ENCODE measurements at places on chromosomes 6 and 20. TPM values are rescaled to one million over a fixed set of nuclear protein-coding genes. Genes with fewer than 3 reads are reported as not detected.

- DNase-seq, result no peak
Observed at GRCh38 chr20:48482790-48483189, 345.0 kb downstream of the PREX1 start.

- DNase-seq, result no peak
Observed at GRCh38 chr20:41275301-41275731, 42.2 kb downstream of the ZHX3 start.

The GJE1 gene
- not detected for total RNA-seq

The CNKSR3 gene
- total RNA-seq, result 34.4 TPM

DNA sequence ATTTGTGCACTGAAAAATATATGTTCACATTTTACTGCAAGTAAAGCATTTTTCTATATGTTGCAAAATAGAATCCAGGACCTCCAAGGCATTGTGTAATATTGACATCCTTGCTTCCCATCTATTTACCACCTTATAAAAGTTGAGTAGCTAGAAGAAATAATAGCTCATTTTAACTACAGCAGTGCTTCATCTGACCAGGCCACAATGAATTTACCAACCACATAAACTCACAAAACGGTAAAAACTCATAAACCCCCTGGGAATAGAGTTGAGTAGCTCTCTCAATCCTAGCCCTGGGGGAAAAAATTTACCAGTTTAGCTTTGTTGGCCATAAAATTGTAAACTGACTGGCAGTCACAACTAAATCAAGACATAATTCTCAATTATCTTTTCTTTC lies 3.9 kb downstream of the ATXN1 start:
- DNase-seq, result no peak

The ATP9A gene
- 25.4 TPM for total RNA-seq

DNA sequence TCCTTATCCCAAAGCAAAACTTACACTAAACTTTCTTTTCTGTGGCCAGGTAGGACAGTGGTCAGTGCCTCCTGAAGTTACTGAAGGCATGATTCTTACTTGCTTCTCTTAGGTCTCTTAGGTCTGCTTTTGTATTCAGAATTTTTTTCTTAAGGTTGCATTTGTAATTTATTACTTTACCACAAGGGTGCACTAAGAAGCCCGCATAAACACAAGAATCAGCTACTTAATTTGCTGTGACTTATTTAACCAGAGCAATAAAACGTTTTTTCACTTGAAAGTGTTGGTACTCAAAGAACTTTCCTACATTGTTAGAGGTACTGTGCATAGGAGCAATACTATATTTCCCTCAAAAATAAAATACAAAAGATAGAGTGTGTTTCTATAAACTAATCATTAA lies 75.4 kb upstream of the LAMA2 start:
- DNase-seq, result no peak

- DNase-seq, result peak; percentile 90
Observed at GRCh38 chr6:26205161-26205624, 118.0 kb downstream of the HFE start.

- no peak for DNase-seq
Observed at GRCh38 chr6:38213251-38213658, 393.7 kb downstream of the ZFAND3 start.

The GLYATL3 gene
- not detected for total RNA-seq

The WFDC2 gene
- total RNA-seq, result 1.0 TPM

GRCh38 chr6:130730600-130730999 lies 96.6 kb upstream of the SMLR1 start:
- DNase-seq, result no peak

The CD109 gene
- 6.3 TPM for total RNA-seq

GRCh38 chr6:42451333-42452170 lies at the start of gene TRERF1:
TRERF1 (minus strand) TSS chr6:42451926; CDS start chr6:42269590, 182,336 bp downstream.
- peak; percentile 81 for DNase-seq

DNA sequence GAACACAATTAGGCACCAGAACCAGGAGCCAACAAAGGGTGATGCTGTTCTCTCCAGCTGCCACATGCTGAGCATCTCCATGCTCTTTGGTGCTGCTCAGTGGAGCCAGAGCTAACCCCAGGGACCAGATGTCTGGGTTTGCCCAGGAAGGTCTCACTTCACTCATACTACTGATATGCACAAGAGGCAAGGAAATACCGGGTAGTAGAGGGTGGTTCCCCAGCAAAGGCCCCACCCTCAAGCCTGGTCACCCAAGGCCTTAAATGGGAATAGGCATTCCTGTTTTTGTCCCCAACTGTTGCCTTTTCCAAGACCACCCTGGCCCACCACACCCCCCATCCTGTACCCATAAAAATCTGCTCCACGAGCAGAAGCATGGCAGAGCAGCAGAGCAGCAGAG lies 204.5 kb upstream of the TAB2 start:
- DNase-seq, result no peak

GRCh38 chr6:4017058-4017739 lies 61.7 kb downstream of the FAM217A start:
- no peak for DNase-seq
